ENCODE measurements at places on chromosomes 4 and X. TPM values are rescaled to one million over a fixed set of nuclear protein-coding genes. Genes with fewer than 3 reads are reported as not detected.

FAT1 gene
- total RNA-seq = 137 TPM

- no peak for DNase-seq
Measured at GRCh38 chrX:43552156-43552555, 103.9 kb upstream of the MAOA start.

HELT gene
- 0.35 TPM for total RNA-seq

IGFBP7 gene
- 0.55 TPM for total RNA-seq

CENPVL1 gene
- total RNA-seq = 3.2 TPM

DNA sequence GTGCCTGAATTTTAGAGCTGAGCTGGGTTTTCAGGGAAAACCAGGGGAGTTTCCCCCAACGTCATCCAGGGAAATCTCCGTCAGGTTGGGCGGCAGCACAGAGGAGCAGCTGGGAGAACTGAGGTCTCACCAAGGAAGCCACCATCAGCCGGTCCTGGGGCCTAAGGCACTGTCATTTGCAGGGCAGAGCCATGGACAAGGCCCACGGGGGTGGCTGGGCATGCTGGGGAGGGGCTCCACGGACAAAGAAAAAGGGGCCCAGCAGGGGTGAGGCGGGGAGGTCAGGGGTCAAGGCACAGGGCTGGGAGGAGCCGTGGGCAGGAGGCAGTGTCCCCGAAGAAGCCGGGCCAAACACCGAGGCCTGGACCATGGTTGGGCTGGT, 109.8 kb downstream of the HMX1 start:
- DNase-seq = no peak

GRCh38 chrX:125204681-125205132, 115.0 kb upstream of the TEX13C start:
- no peak for DNase-seq

SLC25A14 gene
- total RNA-seq = 14.2 TPM

MAGEC1 gene
- not detected for total RNA-seq

TRAPPC11 gene
- total RNA-seq = 25.9 TPM

TRPC5OS gene
- total RNA-seq = not detected

SSX3 gene
- total RNA-seq = not detected

ARHGAP24 gene
- 0.31 TPM for total RNA-seq

DNA sequence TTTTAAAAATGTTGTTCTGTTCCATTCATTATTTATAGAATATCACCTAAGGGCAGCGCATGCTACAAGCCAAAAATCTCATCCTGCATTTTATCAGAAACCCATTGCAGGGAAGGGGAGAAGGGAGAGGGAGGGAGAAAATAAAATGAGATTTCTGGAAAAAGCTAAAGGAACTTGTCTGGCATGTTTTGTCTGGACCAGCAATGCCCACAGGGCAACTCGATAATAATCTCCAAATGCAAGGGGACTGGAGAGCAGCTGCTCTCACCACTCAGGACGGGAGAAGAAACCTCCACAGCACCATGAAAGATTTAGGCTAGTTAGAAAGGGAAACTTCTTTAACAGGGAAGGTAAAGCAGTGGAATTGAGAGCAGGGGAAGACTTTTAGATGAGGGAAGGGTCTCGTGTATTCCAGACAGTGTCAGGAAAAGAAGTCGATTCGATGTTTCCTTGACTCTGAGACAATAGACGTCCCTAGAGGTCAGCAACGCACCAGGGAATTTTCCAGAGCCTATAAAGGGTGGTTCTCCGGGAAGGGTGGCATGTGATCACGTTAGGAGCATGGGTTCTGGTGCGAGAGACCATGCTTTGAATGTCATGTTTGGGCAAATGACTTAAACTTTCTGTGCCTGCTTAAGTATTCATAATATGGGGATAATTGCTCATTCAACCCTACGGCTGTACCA, 132.2 kb upstream of the NDP start:
- DNase-seq = no peak

AIFM1 gene
- 52.8 TPM for total RNA-seq

KLKB1 gene
- total RNA-seq = 20.9 TPM

DNA sequence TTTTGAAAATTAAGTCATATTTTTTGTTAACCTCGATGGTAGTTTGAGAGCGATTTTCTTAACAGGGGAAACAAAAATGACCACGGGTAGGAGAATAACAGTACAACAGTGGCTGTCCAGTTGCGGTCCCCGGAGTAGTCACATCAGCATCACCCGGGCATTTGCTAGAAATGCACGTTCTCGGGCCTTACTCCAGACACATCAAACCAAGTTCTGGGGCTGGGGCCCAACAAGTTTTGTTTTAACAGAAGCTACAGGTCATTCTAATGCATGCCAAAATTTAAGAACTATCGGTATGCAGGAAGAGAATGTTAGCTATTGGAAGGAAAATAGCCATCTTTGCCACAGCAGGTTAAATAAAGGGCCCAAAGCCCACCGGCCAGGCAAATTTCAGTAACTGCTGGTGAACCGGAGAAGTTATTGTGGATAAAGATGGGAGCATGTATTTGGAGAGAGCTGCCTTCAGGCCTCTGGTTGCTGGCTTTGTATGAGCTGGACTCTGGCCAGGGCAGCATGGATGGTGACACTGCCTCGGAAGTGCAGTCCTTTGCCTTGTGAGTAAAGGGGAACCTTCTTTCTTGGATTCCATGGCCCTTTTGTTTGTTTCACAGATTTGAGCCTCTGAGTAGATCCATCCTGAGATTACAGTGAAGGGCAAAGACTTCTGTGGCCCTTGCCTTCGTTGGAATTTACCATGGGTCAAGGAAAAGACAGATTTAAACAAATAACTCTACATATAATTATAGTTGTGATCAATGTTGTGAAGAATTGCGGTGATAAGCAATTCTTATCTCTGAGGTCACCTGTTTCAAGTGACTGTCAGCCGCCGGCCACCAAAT, 62.1 kb downstream of the TBC1D14 start:
- DNase-seq = no peak

- DNase-seq = no peak
Measured at GRCh38 chr4:123415977-123416376, 19.4 kb downstream of the SPRY1 start.

UGT2B17 gene
- not detected for total RNA-seq

DNA sequence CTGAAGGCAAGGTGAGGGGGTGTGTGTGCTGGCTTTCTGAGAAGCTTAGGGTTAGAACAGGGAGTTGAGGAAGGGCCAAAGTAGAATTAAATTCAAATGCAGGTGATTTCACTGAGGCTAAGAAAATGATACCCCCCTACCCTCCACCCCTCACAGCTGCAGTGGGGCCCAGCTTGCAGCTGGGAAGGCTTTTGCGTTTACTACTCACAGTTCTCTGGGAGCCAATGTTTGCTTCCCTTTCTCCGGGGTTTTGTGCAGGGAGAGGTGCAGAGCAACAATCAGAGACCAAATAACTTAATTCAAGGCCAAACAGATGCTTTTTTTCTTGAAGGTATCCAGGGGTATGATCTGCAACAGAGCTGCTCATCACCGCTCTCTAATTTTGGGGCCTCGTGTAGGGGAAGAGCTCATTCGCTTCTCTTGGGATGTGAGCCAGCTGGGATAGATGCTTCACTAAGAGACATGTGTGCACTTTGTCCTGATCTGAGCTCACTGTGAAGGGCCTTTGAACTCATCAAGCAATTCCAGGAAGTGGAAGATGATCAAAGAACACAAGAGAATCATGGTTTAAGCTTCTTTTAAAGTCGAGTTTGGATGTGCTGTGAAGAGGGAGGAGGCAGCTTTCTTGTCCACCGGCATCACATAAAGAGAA, 122.7 kb upstream of the C1GALT1C1 start:
- no peak for DNase-seq
